Left kidney (tissue), 8 donors: ENCODE measurements at places on chromosomes 7 and 10. TPM values are rescaled to one million over a fixed set of nuclear protein-coding genes. Genes with fewer than 3 reads are reported as not detected.

DNA sequence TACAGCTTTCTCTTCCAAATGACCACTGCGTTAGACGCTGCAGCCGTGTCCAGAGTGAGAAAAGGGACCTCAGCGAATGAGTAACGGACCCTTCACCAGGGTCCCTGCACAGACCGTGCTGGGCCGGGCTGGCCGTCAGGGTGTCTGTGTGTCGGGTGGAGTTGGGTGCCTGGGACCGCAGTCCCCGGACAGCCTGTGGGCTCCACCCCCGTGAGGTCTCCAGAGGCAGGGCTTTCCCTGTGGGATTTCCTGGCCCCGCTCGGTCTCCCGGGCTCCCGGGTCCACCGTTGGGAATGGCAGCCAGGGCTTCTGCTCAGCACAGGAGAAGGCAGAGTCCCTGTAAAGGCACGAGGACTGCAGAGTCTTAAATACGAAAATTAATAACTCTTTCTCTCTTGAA is 509.7 kb downstream of the TCERG1L start:
- no peak for DNase-seq

SYPL1 gene
- polyA plus RNA-seq: 151 TPM

C10orf105 gene
- polyA plus RNA-seq: 0.18 TPM

GRCh38 chr7:131467788-131468187 is 88.6 kb downstream of the PODXL start:
- DNase-seq: no peak

DMBT1 gene
- polyA plus RNA-seq: 0.05 TPM

DNA sequence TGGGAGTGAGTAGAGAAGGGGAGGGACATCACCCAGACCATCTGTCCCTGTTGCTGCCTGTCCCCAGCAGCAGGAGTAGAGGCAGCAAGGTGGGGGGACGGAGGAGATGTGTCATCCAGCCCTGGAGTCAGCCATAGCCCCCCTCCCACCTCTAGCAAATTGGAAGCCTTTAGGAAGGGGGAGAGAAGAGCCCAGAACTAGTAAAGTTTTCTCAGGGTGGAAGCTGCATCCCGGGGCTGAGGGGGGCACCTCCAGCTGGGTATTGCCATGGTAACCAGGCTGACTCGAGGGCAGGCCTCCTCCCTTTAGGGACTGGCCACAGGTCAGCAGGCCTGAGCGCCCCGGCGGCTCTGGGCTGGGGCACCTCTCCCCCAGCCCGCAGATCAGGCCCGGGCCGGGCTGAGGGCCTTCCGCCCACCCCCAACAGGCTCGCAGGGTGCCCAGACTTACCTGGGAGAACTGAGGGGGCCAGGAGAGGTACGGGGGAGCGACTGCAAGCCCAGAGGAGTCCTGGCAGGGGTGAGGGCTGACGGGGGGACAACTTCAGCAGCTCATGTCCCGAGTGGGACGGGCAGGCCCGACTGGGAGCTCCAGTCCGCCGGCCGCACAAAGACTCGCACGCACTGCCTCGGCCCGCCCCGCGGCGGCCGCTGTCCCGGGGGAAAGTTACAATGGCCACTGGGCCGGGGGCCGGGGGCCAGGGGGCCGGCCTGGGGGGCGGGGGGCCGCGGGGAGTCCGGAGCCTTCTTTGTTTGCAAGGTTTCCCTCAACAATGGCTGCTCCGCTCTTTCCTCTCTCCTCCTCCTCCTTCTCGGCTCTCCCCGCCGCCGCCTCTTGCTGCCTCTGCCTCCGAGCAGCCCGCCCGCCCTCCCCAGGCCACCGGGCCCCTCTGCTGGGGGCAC is 6.0 kb downstream of the LDB1 start:
- no peak for DNase-seq

DNA sequence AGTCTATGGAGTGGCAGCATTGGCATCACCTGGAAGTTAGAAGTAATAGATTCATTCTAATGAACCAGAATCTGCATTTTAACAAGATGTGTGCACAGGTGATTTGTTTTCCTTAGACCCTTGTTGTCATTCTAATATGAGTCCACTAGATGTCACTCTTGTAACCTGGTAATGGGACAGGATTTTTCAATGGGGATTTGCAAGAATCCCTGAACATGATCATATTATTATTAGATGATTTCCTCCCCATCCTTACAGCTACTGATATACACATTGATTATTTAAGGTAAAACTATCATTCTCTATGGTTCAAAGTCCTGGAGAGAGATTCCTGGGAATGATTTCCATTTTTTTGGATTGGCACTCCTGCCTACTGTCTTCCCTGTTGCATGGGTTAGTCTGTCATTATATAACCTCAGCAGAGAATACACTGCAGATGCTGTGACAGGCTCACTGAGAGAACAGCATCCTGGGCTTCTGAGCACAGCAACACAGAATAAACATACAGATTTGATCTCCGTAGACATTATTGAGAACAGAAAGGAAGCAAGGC is 194.9 kb downstream of the SUGCT start:
- DNase-seq: peak; percentile 67

GRCh38 chr10:113347508-113347907 is 205.3 kb upstream of the HABP2 start:
- DNase-seq: no peak

DNA sequence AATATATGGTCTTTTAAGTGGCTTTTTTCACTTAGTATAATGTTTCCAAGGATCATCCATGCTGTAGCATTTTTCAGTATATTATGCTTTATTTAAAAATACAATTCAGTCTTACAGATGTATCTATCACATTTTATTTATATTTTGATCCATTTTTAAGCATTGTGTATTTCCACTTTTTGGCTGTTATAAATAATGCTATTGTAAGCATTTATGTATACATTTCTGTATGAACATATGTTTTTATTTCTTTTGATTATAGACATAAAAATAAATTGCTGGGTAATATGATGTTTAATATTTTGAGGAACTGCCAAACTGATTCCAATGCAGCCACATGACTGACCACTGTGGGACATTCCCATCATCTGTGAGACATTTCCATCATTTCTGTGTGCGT is 1662.0 kb downstream of the REEP3 start:
- DNase-seq: no peak

DIP2C gene
- 21.6 TPM for polyA plus RNA-seq

GRCh38 chr7:51066405-51066882 is 250.2 kb downstream of the COBL start:
- DNase-seq: no peak

DNA sequence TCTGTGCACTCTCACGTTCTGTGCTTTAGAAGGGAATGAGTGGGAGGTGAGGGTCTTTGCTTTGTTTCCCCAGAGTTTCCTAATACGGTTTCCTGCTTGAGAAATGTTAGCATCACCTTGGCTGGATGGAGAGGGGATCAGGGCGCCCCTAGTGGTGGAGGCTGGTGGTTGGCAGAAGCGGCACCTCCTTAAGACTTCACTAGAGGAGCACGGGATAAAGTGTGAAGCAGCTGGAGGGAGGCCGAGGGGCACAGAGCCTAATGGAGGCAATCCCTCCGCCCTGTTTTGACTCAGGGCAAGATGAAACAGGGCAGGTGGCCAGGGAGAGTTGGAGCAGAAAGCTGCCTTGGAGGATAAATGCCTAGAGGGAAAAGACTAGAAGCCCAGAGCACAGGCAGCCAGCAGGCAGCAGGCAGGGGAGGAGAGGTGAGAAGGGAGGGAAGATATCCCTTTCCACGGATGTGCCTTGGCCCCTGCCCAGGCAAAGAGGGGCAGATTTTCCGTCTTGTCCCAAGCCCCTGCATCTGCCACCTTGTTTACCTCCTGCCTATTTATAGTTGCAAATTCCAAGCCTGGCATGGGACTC is 56.0 kb upstream of the BTRC start:
- DNase-seq: no peak

PTF1A gene
- polyA plus RNA-seq: not detected

KCNIP2 gene
- polyA plus RNA-seq: 6.2 TPM

OLAH gene
- polyA plus RNA-seq: 0.96 TPM
